ENCODE measurements at places on chromosomes 12 and 14. TPM values are rescaled to one million over a fixed set of nuclear protein-coding genes. Genes with fewer than 3 reads are reported as not detected.

Gene MYO1H
- 0.56 TPM for polyA plus RNA-seq

Gene COQ10A
- 30.0 TPM for polyA plus RNA-seq

Gene RFLNA
- 0.82 TPM for polyA plus RNA-seq

Gene ANKS1B
- 1.7 TPM for polyA plus RNA-seq

Gene KRT5
- not detected for polyA plus RNA-seq

Gene IL22
- not detected for polyA plus RNA-seq

GRCh38 chr12:45794422-45794821, 64.9 kb downstream of the ARID2 start:
- DNase-seq = no peak

DNA sequence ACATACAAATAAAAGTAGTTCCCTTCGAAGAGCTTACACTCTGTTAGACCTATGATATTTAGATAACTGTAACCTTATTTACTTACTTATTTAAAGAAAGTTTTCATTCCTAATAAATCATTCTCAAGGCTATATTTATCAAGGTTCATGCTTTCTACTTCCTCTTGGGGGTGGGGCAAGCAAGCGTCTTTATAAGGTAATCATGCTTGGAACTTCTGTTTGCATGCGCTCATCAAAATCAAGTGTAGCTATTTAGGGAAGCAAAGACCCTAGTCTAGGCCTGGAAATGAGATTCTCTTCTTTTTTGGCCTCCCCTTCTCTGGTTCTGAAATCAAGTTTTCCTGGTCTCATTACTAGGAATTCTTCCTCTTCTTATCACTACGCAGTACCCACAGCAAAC, 766 bp downstream of the RERG start:
- DNase-seq = peak; percentile 47

GRCh38 chr12:106035421-106035820, 103.3 kb downstream of the NUAK1 start:
- DNase-seq = no peak

GRCh38 chr12:113096675-113097461, 38.7 kb downstream of the RASAL1 start:
- DNase-seq = no peak

- DNase-seq = no peak
Measured at GRCh38 chr14:70061108-70061507, 127.6 kb downstream of the SLC8A3 start.

DNA sequence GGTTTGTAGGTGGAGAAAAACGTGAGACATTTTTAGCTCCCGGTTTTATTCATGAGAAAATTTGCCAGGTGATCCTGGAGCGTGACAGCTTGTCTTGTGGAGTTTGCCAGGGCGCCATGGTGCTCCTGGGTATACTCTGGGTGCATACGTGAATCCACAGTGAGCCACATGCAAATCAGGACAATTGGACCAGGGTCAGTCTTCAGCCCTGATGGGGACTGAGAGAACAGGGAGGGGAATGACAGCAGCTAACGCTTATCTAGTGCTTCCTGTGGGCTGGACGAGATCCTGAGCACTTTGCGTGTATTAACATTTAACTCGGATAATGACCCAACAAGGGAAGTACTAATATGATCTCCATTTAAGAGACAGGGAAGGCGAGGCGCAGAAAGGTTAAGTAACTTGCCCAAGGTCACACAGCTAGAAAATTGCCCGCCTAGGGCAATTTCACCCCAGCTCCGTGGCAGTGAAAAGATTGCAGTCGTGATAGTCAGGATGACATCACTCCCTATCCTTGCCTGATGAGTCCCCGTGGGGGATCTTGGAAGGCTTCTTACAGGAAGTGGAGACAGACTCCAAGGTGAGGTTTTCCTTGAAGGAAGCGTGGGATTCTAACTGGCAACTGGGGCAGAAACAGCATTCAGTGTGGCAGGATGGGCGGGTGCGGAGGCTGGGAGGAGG, 118.4 kb upstream of the NCOR2 start:
- DNase-seq = peak; percentile 37

Measured in kidney (tissue), 22 donors.